ENCODE measurements at places on chromosomes 6 and 20.
A peak's percentile ranks its signal among the peaks of the same experiment; 100 is the strongest.

DNA sequence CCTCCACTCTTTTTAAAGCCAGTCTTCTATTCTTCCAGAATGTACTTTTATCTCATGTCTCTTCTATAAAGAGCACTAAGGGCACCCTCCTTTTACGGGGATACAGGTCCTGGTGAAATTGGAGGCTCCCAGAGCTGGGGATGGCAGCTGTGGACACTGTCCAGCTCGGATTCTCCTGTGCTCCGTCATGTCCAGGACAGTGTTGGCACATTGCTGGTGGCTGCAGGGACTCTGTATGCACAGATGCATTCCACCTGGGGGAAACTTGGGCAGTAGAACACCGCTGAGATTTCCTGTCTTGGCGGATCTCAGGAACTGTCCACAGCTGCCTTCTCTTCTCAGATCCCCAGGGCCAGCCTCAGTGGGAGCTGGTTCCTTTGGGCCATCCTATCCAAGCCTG lies 56.6 kb upstream of the CLDN20 start:
- no peak for DNase-seq

- DNase-seq, result no peak
These were observed 20.9 kb upstream of the MCM3 start for GRCh38 chr6:52305411-52305810.

GRCh38 chr6:31016659-31017299 lies 6.5 kb downstream of the MUC22 start:
- no peak for DNase-seq

GRCh38 chr20:57061051-57061900 lies 205.2 kb downstream of the BMP7 start:
- no peak for DNase-seq

GRCh38 chr6:6085928-6086668 lies 79.4 kb upstream of the NRN1 start:
- no peak for DNase-seq

DNA sequence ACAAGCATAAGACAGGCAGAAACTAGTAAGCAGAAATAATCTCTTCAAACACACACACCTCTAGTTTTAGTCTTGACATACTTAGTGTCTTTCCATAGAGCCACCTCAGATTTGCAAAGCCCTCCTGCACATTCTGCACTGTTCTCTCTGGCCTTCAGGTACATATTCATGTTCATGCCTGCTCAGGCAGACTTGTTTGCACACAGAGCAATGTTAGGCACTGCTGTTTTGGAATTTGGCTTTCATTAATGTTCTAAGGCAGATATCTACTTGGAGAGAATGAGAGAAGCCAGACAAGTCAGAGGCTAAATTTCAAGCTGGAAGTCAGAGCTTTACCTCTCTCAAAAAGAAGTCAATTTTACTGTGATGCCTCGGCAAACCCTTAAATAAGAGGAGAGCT lies 21.3 kb upstream of the DST start:
- no peak for DNase-seq

DNA sequence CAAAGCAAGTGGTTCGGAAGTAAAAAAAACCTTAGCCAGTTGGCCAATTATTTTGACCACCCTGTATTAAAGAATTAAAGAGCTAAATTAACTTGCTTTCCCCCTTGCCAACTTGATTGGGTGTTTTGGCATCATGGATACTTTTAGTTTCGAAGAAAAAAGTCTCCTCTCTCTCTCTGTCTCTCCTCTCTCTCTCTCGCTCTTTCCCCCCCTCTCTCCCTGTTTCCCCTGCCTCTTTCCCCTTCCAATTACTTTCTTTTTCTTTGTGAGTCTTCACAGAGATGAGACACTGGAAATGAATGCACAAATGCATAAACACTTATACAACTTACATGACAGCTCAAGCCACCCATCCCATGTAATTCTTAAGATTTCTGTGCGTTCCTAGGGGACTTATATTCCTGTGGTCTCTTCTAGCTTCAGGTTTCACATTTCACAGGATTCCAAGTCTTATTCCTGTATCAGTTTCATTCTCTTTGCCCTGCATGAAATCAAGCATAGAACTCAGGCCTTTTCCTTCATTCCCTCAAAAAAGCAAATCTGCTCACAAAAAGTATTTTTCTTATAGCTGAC lies 32.9 kb upstream of the EYA4 start:
- no peak for DNase-seq

DNA sequence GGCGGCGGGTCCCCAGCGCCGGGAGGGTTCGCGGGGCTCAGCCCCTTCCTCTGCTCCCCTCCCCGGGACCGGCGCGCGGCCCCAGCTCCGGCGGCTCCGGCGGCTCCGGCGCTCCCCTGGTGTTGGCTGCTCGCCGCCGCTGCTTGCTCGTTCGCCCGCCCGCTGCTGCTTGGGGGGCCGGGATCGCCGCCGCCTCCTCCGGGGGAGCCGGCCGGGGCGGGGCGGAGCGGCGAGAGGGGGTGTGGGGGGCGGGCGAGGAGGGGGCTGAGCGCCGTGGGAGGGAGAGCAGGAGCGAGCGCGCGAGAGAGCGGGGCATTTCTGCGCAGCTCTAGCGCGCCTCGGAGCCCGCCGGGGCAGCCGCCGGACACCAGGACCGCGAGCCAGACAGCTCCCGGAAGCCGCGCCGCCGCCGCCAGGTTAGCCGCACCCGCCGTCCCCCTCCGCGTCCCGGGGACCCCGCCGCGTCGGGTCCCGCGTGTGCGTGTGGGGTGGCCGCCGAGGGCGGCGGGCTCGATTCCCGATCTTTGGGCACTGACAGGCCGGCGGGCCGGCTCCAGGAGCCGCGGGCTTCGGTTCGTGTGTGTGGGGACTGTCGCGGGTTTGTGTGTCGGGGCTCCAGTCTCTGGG lies 62.0 kb upstream of the EPB41L1 start:
- no peak for DNase-seq

- no peak for DNase-seq
These were observed 21.7 kb downstream of the TMC2 start for GRCh38 chr20:2557873-2558580.

- no peak for DNase-seq
These were observed 26.6 kb downstream of the MDGA1 start for GRCh38 chr6:37671061-37671460.

GRCh38 chr20:23759306-23759940 lies 8.7 kb upstream of the CST1 start:
- no peak for DNase-seq

DNA sequence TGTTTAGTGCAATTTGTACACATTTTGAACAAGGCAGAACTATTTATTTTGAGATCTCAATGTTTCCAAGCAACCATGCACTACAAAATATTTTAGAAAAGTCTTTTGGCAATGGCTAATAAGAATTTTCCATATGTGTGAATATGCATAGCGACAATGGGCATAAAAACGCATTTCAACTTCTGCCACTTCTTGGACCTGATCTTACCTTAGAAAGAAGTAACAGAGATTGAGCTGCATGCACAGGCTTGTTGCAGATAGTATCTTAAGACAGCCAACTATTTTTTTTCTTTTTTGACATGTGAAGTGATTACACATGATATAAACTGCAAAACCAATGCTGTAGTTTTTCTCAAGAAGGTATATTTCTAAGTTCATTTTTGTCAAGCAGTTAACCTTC lies 210.4 kb upstream of the PHACTR1 start:
- no peak for DNase-seq

- no peak for DNase-seq
These were observed 50.7 kb downstream of the SLC26A8 start for GRCh38 chr6:35973670-35974222.

DNA sequence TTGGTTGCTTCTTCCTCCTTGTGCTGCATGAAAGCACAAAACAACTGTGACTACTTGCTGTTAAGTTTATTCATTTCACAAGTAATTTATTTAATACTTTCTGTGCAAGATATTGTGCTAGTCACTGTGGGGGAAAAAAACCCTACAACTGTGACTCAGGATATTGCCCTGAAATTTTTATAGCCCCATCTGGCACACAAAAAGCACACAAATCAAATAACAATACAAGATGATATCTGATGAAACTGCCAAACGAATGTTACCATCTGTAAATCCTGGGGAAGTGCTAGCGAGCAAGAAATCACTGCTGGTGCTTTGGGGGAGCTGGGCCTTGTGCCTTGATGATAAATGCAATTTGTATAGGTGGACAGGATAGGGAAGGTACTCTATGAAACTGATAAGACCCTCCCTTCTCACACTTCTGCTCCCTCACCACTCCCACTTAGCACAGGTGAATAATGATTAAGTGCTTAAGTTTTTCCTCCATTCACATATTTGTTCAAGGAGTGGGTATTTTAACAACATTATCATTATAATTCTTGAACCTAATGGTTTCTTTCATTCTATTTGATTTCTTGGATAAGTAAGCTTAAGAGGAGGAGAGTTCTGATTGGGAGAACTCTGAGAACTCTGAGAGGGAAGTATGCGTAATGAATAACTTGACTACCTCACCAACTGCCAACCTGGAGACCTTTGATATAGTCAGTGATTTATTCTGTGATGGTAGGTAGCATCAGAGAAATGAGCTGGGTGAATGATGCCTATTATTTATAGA lies 115.3 kb downstream of the RTN4IP1 start:
- no peak for DNase-seq

- DNase-seq, result no peak
These were observed 22.8 kb downstream of the FYN start for GRCh38 chr6:111850295-111850937.

DNA sequence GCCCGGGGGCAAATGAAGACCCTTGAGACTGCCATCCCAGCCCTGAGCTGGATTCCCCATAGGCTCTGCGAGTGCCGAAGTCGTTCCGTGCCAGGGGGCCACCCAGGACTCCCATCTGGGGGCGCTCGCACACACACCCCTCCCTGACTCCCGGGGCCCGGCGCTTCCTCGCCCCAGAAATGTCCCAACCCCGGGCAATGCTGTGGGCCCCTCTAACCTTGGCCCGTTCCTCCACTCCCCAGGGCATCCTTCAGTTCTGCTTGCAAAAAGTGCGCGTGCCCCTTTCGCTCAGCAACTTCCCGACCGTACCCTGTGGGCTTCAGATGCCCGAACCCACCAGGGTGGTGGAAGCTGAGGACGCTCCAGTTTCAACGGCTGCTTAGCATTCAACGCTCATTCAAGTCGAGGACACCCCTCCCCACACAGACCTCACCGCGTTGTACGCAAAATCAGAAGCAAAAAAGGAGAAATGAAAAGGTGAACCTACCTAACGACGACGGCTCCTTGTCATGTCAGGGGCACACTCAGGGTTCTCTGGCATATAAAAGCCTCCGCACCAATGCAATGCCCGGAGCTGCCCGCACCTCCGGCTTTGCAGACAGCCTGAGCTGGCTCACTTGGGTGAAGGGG lies 25.3 kb downstream of the RIPOR2 start:
- DNase-seq, result no peak

- DNase-seq, result no peak
These were observed 1354.6 kb downstream of the HACE1 start for GRCh38 chr6:103505155-103505518.

DNA sequence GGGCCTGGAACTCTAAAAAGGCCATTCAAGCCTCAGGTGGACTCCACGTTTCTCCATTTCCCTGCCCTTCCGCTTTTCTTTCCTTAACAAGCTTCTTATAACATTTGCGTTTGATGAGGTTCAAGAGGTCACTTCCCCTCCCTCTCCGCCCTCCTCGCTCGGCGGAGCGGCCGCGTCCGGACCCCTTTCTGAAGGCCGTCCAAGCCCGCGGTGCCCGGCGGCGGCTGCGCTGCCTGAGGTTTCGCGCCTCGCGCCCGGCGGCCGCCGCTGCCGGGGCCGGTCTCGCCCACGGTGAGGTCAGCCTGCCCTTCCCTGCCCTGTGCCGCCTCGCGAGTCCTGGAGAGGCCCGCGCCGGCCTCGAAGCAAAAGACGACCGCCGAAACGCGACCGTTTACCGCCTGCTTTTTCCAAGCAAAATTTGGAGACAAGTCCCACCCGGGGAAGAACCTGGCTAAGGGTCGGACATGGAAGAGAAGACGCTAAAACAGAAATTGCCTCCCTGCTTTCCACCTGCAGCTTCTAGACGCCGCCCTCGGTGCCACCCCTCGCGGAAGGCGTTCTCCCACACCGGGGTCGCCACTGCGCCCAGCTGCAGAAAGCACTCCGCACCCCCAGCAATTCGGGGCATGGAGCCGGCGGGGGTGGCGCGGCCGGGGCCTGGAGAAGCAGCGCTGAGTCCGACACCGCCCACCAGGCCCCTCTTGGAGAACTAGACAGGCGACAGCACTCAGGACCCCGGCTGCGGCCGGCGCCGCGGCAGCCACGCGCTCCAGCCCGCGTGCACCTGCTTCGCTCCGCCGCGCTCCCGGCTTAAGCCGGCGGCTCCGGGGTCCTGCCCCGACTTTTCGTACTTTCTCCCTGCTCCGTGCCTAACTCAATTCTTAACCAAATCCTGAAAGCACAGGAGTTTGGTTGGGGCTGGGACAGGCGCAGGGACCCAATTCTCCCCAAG lies 11.0 kb upstream of the FOXF2 start:
- no peak for DNase-seq

DNA sequence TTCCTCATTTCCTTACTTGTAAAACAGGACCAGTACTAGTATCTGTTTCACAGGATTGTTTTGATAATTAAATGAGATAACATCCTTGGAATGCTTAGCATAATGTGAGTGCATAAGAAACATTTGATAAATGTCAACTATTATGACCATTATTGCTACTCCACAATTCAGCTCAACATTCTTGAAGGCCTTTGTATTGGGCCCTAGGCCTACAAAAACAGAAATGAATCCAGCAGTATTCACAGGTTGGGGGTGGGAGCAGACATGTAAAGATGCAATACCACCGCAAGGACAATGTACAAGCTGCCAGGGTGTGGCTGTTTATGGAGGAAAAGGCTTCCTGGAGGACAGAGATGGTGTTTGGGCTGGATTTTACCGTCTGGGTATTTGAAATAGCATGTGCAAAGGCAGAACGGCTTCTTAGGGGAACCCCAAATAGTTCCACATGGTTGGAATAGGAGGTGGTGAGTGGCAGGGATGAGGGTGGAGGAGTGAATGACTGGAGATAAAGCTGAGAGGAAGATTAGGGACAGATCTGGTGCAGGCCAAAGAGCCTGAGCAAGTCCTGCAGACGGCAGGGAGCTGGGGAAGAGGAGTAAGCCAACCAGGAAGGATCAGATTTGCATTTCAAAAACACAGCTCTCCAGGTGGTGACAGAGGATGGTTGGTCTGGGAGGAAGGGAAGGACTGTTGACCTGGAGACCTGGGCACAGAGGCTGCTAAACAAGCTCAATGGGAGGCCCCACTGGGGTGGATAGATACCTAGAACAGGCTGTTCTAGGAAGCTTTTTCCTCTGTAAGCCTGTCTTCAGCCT lies 57.0 kb upstream of the EPB41L1 start:
- no peak for DNase-seq

- peak; percentile 46 for DNase-seq
These were observed 5.5 kb upstream of the SOX4 start for GRCh38 chr6:21587961-21588480.

All from erythroblast (primary cell).